ENCODE measurements at places on chromosomes 3 and 15. TPM values are rescaled to one million over a fixed set of nuclear protein-coding genes. Genes with fewer than 3 reads are reported as not detected.

WDR93 gene
- polyA plus RNA-seq: 1.2 TPM

- DNase-seq: no peak
Observed at GRCh38 chr3:60250206-60250605, 1001.0 kb downstream of the FHIT start.

DNA sequence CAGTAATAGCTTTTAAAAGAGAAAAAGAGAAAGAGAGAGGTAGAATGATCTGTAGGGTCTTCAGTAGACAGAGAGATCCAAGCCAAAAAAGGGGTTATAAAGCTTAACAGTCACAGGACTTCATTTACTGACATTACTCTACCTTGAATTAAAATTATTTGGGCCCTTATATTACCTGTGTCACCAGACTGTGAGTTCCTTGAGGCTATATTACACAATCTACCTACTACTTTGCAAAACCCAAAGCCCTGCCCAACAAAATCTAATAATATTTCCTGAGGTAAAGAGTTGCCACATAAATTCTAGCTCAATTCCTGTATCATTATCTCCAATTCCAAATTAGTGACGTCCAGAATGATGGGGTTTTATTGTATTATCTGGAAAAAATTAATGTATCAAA lies 1.9 kb downstream of the UBR1 start:
- no peak for DNase-seq

DNA sequence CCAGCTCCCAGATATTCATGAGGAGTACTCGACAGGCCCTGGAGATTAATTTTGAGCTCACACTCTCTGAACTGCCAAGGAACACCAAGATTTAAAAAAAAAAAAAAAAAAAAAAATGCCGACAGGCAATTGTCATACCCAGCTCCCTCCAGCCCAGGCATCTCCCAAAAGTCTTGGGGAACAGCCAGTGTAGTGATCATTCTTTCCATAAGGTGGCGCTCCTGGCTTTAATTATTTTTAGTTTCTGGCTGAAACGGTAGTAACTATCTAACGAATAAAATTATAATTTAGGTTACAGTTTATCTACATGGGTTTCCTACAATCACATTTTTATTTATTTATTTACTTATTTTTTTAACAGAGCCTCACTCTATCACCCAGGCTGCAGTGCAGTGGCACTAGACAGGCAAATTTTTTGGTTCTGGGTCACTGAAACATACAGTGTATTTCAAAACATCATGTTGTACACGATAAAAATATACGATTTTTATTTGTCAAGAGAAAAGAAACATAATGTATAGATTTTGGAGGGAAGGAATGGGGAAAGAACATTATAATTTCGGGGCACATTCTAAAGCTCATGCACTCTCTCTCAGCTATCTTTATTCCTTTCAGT lies 157.3 kb downstream of the ADAMTS9 start:
- DNase-seq: no peak

DNA sequence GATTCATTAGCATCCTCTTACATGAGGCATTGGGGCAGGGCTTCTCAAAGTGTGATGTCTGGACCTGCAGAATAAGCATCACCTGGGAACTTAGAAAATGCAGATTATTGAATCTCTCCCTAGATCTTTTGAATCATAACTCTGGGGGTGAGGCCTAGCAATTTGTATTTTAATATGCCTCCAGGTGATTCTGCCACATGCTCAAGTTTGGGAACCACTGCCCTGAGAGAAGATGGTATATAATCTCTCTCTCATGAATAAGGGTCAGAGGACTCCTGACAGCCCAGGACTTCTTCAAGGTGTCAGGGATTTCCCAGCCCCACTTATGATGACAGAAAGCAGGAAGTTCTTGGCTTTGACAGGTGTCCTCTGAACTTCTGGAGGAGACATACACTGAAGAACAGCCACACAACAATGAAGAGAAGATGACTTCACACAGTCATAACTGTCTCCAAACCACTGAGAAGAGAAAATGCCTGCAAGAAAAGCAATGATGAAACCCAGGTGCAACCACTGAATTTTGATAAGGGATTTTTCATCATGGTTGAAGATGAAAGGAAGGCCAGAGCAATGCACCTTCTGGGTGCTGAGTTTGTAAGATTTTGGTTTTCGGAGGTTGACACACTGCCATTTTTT lies 211.9 kb upstream of the MRPL3 start:
- no peak for DNase-seq

Data from kidney (tissue), 22 donors.